ENCODE measurements at places on chromosomes 16 and 17.
A peak's percentile ranks its signal among the peaks of the same experiment; 100 is the strongest.

GRCh38 chr16:50210266-50211038 lies 55.9 kb upstream of the ADCY7 start:
- peak; percentile 74 for DNase-seq

- DNase-seq: peak; percentile 59
Observed at GRCh38 chr17:48728232-48729231, at the start of gene HOXB13. HOXB13 (minus strand) TSS chr17:48728750; CDS start chr17:48728593, 157 bp downstream.

DNA sequence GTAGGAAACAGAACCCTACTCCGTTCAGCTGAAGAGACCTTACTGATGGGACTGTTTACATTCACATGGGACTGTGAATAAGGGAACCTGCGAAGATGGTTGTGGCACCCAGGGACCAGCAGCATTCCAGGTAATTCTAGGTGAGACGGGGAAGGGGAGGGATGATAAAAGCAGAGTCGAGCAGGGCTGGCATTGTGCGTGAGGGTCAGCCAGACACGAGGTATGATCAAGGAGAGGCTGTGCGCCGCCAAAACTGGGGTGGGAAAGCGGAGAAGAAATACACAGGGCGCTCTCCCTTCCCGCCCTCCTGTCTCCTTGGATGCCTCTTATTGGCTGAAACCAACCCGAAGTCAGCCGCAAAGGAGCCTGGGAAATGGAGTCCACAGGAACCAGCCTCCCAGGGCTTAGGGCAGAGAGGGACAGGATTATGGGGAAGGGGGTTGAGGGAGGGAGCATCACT lies 38.4 kb upstream of the CSNK2A2 start:
- DNase-seq: peak; percentile 79

DNA sequence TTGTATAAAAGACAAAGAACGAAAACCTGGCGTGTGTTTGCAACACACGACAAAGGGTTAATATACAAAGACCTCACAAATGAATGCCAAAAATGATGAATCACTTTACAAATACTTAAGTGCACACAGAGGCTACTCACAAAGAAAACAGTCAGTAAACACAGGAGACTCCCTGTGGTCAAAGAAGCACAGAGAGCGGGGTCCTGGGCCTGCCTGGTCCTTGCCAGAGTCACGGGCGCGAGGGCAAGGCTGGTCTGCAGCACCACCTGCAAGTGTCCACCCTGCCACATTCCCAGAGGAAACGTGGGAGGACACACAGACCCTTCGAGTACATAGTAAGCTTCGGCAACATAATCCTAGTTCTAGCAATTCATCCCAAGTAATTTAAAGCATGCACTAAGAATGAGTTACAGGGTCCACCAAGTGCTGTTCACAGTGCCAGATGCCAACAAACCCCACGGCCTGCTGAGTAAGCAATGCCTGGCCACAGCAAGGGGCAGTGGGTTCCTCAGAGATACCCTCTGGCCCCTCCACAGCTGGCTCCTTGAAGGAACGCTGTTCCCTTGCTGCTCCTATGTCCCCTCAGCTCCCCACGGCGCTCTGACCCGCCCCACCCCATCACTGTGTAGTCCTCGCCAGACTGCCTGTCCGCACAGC lies 24.6 kb upstream of the FAAP100 start:
- no peak for DNase-seq

DNA sequence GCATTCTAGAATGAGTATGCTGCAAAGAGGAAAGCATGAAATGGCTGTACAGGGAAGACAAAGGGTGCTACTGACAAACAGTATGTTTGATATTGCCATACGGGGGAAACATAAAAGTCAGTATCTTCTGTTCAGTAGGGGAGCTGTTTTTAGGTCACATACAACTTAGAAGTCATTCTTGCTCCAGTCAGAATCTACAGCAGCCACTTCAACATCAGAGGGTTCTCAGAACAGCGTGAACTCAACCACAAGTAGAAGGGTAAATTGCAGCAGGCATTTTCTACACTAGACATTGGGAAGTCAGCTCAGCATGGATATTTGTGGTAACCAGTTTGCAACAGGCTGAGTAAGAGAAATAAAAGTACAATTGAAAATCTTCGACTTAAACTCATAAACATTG lies 1241.8 kb upstream of the GOT2 start:
- DNase-seq: no peak

- DNase-seq: no peak
Observed at GRCh38 chr16:65698791-65699321, 577.0 kb upstream of the CDH11 start.

- no peak for DNase-seq
Observed at GRCh38 chr16:4283441-4283840, 10.6 kb upstream of the TFAP4 start.

DNA sequence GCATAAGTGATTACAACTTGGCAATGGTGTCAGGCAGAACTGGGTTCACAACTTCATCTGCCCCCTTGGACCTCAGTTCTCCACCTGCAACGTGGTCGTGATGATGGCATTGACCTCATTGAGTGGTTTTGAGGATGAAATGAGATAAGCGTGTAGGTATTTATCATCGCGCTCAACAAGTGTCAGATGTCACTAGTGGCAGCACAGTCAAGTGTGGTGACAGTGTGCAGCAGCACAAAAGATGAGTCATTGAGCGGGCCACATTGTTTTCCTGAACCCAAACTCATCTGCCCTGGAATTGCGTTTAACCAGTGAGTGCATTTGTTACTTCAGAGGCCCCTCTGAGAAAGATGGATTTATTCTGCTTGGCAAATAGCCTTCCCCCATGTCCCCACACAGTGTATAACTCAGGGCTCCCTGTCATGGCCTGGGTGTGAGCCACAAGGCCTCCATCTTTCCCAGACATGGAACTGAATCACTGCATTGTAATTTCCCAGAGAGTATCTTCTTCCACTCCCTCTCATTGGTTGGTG lies 20.9 kb downstream of the IRX3 start:
- DNase-seq: no peak

GRCh38 chr16:46583036-46583435 lies 38.1 kb downstream of the SHCBP1 start:
- DNase-seq: peak; percentile 5

DNA sequence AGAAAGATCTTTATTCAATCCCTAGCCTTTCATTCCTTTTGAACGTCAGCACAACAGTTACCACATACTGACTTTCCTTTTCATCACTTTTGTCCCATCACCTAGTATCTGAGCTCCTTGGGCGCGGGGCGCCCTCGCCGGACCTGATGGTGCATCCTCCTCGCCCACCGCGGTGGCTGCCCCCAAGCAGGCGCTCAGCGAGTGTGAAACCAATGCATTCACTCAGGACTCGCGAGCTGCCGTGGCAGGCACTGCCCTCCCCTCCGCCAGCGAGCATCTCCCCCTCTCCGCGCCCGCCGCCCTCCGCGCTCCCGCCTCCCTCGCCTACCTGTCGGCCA lies 756 bp downstream of the KLHL11 start:
- no peak for DNase-seq

DNA sequence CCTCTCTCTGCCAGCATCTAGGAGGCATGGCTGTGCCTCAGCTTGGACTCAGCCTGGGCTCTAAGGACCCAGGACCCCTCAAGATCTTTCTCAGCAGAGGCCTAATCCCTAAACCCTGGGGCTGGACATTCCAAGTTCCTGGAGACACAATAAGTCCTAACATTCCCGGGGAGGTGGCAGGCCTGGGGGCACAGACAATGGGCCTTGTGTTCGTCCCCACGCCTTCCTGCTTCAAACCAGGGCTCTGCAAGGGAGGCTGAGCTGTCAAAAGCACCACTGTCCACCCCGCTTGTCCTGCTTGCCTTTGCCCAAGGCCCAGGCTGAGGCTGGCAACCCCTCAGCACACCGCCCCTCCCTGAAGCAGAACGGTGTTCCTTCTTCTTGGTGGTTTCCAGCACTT lies 13.7 kb downstream of the SDK2 start:
- no peak for DNase-seq

- no peak for DNase-seq
Observed at GRCh38 chr16:23502466-23502865, 7.8 kb downstream of the GGA2 start.

- peak; percentile 83 for DNase-seq
Observed at GRCh38 chr17:27475070-27475673, 18.9 kb downstream of the KSR1 start.

- no peak for DNase-seq
Observed at GRCh38 chr16:35298460-35299243, 1839.2 kb downstream of the TP53TG3F start.

DNA sequence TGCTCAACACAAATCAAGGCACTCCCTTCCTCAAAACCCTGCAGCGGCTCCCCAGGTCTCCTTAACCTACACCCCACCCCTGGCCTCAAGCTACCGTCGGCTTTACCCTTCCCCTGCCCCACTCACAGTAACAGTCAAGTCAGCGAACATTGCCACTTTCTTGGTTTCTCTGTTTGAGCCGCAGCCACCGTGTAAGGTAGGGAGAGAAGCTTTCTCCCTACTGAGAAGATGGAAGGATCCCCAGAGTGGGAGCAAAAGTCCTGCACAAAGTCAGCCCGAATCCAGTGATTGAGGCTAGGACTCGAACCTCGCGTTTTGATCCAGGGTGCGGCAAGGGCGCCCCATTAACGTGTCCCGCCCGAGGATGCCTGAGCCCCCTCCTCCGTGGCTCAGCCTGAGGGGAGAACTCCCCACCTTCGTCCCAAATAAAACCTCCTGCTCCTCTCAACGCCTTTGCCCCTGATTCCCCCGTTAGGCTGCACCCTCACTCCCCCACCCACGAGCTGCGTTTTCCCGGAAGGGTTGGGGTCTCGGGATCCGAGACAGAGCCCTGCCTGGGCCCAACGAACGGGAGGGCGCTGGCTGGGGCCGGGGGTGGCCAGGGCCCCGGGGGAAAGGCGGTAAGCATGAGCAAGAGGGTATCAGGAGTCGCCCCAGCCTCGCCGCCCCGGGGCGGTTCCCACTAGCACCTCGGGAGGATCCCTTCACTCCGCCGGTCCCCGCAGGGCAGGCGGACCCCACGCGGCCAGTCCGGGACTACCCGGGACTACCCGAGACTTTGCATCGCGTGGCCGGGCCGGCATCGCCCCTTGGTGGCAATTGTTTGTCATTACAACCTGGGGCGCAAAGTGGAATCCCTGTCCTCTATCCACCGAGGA lies 9.9 kb upstream of the NAGS start:
- peak; percentile 73 for DNase-seq

- no peak for DNase-seq
Observed at GRCh38 chr17:36024106-36024869, 6.5 kb upstream of the CCL23 start.

GRCh38 chr16:19113577-19114358 lies at the start of gene ITPRIPL2:
ITPRIPL2 (plus strand) TSS chr16:19113964; CDS start chr16:19114462, 498 bp downstream.
- peak; percentile 41 for DNase-seq

DNA sequence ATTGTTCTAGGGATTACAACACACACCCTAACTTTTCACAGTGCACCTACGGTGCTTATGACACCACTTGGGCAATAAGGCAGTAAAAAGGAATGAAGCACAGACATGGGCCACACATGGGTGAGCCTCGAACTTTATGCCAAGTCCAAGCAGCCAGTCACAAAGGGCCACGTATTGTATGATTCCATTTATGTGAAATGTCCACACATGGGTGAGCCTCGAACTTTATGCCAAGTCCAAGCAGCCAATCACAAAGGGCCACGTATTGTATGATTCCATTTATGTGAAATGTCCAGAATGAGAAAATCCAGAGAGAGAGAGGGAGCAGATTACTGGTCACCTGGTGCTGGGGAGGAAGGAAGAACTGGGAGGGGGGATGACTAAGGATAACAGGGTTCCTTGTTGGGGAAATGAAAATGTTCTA lies 22.2 kb downstream of the RMI2 start:
- DNase-seq: no peak

DNA sequence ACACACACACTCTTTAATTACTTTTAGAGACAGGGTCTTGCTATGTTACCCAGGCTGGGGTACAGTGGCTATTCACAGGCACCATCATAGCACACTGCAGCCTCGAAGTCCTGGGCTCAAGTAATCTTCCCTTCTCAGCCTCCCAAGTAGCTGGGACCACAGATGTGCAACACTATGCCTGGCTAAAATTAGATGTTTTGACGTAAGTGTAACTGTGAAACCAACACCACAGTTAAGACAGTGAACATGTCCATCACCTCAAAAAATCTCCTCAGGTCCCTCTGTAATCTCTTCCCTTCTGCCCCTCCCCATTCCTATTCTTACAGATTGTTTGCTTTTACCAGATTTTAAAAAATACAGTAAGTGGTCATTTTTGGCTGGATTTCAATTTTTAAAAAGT lies 66.7 kb downstream of the RPGRIP1L start:
- no peak for DNase-seq

DNA sequence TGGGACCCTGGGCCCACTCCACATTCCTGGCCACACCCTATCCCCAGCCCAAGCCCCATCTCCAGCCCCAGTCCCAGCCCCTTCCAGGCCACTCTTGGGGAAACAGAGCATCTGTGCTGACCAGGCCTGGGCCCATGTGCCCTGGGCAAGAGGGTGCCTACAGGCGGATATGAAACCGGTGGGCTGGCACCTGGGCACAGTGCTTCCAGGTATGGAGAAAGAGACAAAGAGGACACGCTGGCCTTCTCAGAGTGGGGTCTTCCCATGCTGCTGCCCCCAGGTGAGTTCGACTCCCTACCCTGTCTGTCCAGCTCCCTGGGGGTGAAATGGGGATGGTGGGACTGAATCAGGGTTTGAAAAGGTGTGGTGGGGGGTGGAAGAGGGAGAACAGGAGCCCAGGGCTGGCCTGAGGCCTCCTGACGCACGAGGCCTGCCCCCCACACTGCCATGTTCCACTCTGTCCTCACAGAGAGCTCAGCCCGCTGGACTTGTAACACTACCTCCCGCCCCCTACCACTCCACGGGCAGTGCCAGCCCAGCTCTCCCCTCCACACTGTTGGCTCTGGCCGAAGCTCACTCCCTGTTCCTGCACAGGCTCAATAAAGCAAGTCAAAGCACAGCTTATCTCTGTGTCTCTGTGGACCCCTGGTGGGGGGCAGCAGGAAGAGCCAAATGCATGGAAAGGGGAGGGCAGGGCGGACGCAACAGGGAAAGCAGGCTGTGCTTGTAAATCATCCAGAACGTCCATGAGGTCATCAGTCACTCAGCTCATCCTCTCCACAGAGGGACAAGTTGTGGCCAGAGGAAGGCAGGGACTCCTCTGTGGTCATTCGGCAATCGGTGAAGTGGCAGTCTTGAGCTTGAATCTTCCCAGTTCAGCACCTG lies 71.1 kb upstream of the TMEM97 start:
- no peak for DNase-seq

GRCh38 chr17:58873926-58874325 lies 118.3 kb downstream of the PPM1E start:
- no peak for DNase-seq

Data from activated CD4-positive, alpha-beta T cell treated with anti-CD3 and anti-CD28 coated beads, Interleukin-10, Interleukin-2, amounts not matched to agents 100 ng/mL and 50 ng/mL, durations not matched to agents 16 hours and 8 hours (primary cell).